Mammary epithelial cell (primary cell): ENCODE measurements at places on chromosomes 11 and 22. TPM values are rescaled to one million over a fixed set of nuclear protein-coding genes. Genes with fewer than 3 reads are reported as not detected.

DNA sequence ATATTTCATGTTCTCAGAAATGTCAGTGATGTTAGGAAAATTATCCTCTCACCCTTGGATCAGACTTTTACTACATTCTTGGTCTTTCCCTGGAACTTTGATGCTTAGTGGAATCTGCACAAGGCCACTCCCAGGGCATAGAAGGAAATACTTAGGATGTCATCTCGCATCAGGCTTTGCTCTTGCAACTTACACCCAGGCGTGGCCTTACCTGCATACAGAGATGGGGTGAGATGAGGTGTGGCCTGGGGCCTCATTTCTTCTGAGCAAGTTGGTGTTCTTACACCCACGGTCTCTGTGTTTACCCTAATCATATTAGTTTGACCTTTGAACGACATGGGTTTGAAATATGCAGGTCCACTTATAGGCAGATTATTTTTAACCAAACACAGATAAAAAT, 19.0 kb upstream of the OR52K2 start:
- DNase-seq, result no peak

DNA sequence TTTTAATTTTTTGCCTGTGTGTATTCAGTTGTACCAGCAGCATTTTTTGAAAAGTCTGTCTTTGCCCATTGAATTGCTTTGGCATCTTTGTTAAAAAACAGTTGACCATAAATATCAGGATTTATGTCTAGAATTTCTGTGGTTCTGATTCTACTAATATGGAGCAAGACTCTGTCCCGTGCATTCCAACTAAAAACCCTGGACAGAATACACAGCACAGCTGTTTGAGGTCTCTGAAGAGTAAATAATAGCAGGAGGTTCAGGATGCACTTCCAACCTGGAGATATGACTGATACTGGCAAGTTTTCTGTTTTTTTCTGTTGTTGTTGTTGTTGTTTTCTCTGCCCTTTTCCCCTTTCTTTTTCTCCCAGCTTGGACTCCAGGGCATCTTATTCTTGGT, 141.9 kb downstream of the TMEM135 start:
- no peak for DNase-seq

Gene GGT5
- under 0.01 TPM for total RNA-seq

DNA sequence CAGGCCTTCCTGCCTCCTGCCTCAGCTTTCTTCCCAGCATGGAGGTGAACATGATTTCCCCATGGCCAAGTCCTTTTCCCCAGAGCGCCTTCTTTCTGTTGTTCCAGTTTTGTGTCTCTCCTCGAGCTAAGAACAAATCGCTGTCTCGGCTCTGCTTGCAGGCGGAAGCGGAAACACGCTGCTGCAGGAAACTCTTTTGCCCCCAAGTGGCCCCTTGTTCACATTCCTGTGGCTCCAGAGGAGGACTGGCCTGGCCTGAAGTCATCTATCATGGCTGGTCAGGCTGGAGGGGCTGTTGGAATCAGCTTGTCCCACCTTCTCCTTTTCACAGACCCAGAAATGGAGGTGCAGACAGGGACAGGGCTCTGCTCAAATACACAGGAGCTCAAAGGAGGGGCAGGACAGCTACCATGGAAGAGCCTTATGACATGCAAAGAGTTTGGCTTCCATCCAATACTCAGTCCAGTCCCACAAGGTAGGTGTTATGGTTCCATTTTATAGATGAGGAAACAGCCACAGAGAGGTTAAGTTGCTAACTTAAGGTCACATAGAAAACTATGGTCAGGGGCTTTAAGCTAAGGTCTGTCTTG, 182.2 kb upstream of the SYT13 start:
- no peak for DNase-seq

Gene C22orf23
- not detected for total RNA-seq
